Activated naive CD4-positive, alpha-beta T cell treated with anti-CD3 and anti-CD28 coated beads, Interleukin-2, amount 50 U/mL, for 72 hours (primary cell): ENCODE measurements at places on chromosomes 5 and 9. TPM values are rescaled to one million over a fixed set of nuclear protein-coding genes. Genes with fewer than 3 reads are reported as not detected.

- DNase-seq: no peak
Measured at GRCh38 chr5:68297656-68298055, 82.1 kb downstream of the PIK3R1 start.

GRCh38 chr5:155044591-155044990, 31.0 kb downstream of the KIF4B start:
- DNase-seq: no peak

DNA sequence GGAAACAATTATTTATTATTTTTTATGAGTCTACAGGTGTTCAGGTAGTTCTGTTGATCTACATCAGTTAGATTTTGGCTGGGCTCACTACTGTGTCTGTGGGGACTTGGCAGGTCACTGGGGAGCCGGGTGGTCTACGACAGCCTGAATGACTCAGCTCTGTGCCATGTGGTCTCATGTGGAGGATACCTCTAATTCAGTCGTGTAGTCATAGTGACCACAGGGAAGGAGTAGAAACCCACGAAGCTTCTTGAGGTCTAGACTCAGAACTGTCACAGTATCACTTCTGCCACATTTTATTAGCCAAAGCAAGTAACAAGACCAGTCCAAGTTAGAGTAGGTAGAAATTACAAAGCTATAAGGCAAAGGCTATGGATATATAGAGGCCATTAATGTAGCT, 64.7 kb upstream of the GRAMD2B start:
- no peak for DNase-seq

- no peak for DNase-seq
Measured at GRCh38 chr9:118882684-118883083, 486.6 kb downstream of the BRINP1 start.

Gene HRH2
- 13.7 TPM for total RNA-seq

DNA sequence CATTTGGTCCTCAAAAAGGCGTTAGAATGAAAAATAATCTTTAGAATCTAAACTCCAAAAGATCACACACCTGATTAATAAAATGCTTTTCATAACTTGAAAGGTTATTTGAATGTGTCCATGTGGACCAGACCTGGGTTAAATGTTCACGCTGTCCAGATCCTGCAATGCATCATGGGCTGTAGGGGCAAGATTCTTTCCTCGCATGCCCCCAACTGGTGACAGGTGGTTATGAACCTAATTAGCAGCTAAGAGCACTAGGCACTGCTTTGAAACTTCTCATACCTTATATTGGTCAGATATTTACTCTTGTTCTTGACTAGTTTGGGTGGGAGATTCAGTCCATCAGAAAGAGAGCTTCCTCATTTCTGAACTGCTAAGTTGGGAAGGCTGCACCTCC, 19.3 kb upstream of the PIP5K1B start:
- no peak for DNase-seq

- DNase-seq: no peak
Measured at GRCh38 chr9:105305856-105306255, 61.4 kb downstream of the SLC44A1 start.

DNA sequence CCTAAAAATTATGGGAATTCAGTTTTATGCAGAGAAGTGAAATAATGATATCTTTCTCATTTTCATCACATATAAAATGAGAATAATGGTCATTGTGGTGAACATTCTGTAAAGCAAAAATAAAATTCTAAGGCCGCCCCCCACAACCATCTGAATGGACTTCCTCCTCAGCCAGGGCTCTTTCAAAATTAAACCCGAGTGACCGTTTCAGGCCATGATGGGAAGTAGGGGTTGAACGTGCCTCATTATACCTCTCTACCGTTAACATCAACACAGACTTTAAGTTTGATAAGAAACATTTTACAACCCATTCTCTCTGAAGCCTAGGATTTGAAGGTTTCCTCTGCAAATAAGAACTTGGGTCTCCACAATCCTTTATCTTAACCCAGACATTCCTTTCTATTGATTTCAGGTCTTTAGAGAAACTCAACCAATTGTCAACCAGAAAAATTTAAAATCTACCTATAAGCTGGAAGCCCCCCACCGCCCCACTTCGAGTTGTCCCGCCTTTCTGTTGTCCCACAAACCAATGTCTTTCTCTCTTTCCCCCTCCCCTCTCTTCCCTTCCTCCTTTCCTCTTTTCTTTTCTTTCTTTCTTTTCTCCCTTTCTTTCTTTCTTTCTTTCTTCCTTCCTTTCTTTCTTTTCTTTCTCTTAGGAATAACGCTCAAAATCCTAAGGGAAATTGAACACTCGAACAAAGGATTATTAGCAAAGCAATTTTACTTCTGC, 1.7 kb upstream of the TMCO6 start:
- no peak for DNase-seq

DNA sequence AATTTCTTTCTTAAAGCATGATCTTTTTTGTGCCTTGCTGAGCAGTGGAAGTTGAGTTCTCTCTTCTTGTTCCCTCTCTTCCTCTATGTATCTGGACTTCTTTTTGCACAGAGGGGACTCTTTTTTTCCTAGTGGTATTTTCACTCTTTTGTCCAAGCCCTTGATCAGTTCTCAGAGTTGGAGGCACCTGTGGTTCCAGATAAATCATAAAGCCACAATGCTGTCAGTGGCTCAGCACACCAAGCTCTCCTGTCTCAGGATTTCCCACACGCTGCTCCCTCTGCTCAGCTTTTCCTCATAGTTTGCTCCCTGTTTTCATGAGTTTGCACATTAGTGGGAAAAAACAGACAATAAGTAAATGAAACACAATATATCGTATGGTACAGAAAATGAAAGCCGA, 110.3 kb upstream of the ZNF608 start:
- no peak for DNase-seq

GRCh38 chr5:41893074-41893851, 10.9 kb upstream of the RIMOC1 start:
- DNase-seq: no peak

DNA sequence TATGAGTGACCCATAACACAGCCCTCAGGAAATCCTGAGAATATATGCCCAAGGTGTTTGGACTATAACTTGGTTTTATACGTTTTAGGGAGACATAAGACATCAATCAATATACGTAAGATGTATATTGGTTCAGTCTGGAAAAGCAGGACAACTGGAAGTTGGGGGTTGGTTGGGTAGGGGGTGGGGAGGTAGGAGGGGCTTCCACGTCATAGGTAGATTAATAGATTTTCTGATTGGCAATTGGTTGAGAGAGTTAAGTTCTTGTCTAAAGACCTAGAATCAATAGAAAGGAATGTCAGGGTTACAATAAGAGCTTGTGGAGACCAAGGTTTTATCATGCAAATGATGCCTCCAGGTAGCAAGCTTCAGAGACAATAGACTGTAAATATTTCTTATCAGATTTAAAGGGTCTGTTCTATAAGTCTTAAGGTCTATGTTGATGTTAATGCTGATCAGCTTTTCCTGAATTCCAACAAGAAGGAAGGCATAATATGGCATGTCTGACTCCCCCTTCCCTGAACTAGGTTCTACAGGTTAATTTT, 2267.7 kb upstream of the ACO1 start:
- DNase-seq: no peak

Gene C9orf50
- total RNA-seq: 0.41 TPM

GRCh38 chr5:135057233-135057632, 23.2 kb upstream of the PITX1 start:
- no peak for DNase-seq

GRCh38 chr5:39829441-39829840, 404.7 kb upstream of the DAB2 start:
- DNase-seq: no peak

Gene GDF9
- total RNA-seq: 1.1 TPM

Gene CAMK2A
- total RNA-seq: not detected

GRCh38 chr5:154815025-154815424, 35.4 kb downstream of the FAXDC2 start:
- no peak for DNase-seq

DNA sequence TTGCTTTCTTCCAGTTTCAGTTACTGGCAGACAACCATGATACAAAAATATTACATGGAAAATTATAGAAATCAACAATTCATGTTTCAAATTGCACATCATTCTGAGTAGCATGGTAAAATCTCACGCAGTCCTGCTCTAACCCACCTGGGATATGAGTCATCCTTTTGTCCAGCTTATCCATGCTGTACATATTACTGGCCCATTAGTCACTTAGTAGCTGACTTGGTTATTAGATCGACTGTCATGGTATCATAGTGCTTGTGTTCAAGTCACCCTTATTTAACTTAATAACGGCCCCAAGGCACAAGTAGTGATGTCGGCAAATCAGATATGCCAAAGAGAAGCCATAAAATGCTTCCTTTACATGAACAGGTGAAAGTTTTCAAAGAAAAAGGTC, 41.2 kb downstream of the NADK2 start:
- no peak for DNase-seq

Gene PROB1
- total RNA-seq: 4.3 TPM

DNA sequence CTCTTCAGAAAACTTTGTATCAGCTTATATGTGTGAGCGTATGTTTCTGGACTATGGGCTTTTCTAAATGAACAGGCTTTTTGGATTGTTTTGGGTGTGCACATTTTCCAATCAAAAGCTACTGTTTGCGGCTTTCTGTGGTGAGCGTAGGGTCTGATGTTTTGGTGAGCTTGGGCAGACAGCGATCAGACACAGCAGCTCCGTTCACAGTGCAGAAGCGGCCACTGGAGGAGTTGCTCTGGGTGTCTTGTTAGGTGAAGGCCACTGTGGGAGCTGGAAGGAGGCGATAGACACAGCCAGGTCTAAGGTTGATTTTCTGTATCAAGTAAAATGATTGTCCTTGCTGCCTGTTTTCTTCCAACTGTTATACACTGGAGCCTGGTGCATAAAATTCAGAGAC, 11.1 kb downstream of the PRRC2B start:
- no peak for DNase-seq

- DNase-seq: no peak
Measured at GRCh38 chr5:141941779-141942178, 16.2 kb downstream of the PCDH12 start.

DNA sequence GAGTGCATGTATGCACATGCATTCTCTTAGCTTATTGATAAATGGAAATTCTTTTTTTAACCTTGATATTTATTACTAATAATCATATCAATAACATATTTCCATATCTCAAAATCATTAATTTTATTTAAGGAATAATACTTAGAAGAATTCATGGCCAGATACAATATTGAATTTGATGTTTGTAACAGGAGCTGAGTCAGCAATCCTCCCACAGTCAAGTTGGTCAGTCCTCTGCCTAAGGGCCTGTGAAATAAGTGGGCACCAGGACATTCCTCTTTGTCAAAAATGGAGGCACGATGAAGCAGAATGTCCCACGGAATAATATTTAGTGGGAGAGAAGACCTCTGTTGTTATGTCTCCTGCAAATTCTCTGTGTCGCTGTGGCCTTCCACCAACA, 148.6 kb downstream of the LRRC70 start:
- DNase-seq: no peak

DNA sequence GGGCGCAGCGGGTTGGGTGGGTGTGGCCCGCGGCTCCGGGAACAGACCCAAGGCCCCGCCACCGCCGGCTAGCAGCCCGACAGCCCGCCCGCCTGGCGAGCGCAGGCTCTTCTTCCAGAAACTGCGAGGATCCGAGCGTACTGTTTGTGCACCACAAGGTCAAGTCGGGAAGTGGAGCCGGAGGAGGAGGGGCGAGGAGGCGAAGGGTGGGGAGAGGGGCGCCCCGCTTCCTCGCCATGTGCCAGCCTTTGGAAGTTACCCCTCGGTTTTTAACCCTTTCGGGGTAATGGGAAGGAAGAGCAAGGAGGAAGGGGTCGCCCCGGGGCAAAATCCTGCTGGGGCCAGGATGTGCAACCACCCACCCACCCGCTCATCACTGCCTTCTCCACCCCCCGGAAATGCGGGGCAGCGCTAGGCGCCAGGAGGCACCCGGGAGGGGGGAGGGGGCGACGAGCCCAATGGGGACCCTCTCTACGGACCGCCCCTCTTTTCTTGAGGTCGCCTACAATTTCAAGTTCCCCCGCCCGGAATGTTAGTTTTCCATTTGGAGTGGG, 1.1 kb upstream of the JADE2 start:
- peak; percentile 60 for DNase-seq

DNA sequence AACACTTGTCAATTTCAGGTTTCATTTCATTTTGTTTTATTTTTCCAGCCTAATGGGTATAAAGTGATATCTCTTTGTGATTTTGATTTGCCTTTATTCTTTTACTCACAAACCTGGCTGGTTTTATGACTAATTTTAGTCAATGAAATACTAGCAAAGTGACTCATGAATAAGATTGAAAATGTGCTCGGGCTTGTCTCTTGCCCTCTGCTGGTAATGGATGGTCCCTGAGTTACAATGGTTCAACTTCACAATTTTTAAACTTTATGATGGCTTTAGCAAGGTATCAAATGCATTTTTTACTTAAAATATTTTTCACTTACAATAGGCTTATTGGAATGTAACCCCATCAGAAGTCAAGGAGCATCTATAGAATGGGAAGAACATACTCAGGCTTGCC, 431.4 kb upstream of the CCNG1 start:
- no peak for DNase-seq

Gene TAF11L7
- total RNA-seq: not detected

DNA sequence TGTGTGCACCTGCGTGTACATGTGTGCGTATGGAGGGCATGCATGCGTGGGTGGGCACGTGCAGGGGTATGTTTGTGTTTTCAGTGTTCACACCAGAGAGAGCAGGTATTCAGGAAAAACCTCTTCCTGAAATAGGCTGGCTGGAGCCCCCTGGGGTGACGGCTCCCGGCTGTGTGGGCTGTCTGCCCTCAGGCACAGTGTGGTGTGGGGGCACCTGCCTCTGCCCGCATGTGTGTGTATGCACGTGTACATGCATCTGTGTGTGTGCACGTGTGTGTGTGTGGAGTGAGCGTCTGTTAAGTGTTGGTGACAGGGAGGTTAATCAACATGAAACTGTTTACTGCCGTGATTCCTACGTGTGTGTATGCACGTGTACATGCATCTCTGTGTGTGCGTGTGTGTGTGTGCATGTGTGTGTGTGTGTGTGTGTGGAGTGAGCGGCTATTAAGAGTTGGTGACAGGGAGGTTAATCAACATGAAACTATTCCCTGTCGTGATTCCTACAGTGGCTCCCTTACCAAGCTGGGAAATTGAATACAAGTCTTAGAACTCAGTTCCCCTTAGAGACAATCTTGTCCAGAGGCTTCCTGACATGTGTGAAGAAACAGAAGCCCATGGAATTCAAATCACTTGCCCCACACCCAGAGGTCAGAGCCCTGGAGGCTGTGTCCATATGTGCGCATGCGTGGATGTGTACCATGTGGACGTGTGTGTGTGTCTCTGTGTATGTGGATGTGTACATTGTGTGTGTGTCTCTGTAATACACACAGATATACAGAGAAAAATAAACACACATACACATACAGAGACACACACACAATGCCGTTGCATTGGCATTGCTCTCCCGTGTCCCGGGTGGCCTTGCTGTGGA, 372.4 kb upstream of the IRX4 start:
- no peak for DNase-seq

- no peak for DNase-seq
Measured at GRCh38 chr9:88183798-88184495, 45.7 kb upstream of the SPATA31C2 start.

GRCh38 chr9:14311956-14312685, 1.8 kb downstream of the NFIB start:
- no peak for DNase-seq

- no peak for DNase-seq
Measured at GRCh38 chr5:13740471-13740870, 204.0 kb downstream of the DNAH5 start.

Gene EGR1
- total RNA-seq: 39.4 TPM
